CD4-positive, alpha-beta T cell treated with Interferon alpha-2 for 1 hour (primary cell): ENCODE measurements at places on chromosomes 1 and 21.
A peak's percentile ranks its signal among the peaks of the same experiment; 100 is the strongest.

DNA sequence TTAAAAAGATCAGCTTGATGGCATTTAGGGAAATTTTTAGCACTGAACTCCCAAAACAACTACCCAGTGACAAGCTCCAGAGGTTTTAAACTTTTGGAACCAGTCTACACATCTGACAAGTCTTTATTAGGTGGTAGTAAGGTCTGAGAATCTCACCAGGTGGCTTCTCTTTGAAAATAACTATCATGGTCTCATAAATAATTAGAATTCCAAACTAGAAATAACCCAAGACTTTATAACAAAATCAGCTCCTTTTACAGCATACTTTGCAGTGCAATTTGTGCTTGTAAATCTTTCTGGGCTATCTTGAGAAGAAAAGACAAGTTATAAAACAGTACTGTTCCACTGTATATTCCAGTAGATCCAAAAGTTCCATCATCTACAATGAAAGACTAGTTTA, 108.7 kb downstream of the LTN1 start:
- DNase-seq, result peak; percentile 3

DNA sequence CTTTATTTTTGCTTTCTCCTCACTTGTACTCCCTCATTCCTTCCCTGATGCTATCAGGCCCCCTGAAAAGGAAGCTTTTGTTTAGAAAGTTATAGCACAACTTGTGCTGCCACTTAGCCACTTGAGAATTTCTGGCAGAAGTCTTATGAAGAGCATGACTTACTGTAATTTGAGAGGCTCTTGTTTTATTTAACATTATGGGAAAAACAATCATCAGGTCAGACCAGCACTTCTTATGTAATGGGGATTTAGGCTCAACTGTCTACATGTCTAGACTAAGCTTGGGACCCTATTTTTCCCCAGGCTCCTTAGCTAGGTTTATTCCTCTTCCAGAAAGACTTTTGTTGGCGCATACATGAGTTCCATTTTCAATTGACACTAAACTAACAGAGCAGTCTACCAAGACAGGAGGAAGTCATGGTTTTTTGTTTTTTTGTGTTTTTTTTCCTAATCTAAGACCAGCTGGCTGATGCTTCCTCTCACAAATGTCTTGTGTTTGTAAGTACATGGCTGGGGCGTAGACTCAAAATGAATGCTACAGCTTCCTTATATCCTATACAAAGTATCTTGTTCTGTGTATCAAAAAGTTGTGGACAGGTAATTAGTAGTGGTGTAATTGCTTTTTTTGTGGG, 31.5 kb downstream of the TNFSF4 start:
- no peak for DNase-seq

- DNase-seq, result no peak
Measured at GRCh38 chr1:240823357-240823756, 211.4 kb upstream of the GREM2 start.

- no peak for DNase-seq
Measured at GRCh38 chr1:218459450-218459849, 114.3 kb downstream of the TGFB2 start.

DNA sequence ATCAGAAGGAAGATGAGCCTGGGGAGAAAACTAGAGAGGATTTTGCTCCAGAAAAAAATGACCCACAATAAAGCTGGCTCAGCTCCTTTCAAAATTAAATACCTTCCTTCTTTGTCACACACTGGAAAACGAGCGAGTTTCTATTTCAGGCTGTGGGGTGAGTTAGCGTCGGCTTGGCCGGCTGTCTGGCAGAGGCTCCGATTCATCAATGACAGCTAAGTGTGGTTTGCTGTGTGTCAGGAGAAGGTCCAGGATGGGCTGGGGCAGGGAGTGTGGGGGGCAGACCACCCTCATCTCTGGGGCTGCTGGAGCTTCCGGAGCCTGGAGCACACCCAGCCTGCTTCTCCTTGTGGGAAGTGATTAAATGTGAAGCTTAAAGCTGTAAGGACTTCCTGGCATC, 120.2 kb downstream of the ETS2 start:
- no peak for DNase-seq

- DNase-seq, result no peak
Measured at GRCh38 chr1:161420763-161421455, 53.2 kb upstream of the CFAP126 start.

GRCh38 chr1:22163137-22163536, 20.2 kb upstream of the WNT4 start:
- no peak for DNase-seq
